ENCODE measurements at places on chromosomes 7 and 10.
A peak's percentile ranks its signal among the peaks of the same experiment; 100 is the strongest.

DNA sequence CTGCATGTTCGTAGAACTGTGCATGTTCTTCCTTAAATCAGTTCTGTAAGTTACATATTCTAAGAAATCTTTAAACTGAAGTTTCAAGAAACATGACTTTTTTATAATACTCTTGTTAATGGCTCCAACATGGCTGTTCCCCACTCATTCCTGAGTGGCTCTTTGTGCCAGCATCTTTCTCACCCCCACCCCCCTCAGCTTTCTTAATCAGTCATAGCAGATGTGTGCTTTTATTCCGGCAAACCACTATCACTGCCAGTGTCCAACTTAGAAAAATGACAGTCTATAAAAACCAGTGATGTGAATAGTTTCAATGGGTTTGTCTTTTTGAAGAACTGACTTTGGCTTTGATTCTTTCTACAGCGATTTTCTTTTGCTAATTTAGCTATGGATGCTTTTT lies 37.6 kb downstream of the PITRM1 start:
- ATAC-seq = no peak

GRCh38 chr10:132681858-132682755 lies 103.8 kb downstream of the NKX6-2 start:
- no peak for ATAC-seq

GRCh38 chr7:27243340-27244163 lies 950 bp downstream of the EVX1 start:
- ATAC-seq = no peak

- ATAC-seq = peak; percentile 93
Measured at GRCh38 chr7:128791121-128791971, at the start of gene CCDC136. CCDC136 (plus strand) TSS chr7:128791968; CDS start chr7:128792412, 444 bp downstream.

All from activated T-helper 17 cell treated with anti-CD3 and anti-CD28 coated beads, Interleukin-2, amount 50 U/mL, for 72 hours (primary cell).